ENCODE measurements at places on chromosomes 1 and 21.
A peak's percentile ranks its signal among the peaks of the same experiment; 100 is the strongest.

DNA sequence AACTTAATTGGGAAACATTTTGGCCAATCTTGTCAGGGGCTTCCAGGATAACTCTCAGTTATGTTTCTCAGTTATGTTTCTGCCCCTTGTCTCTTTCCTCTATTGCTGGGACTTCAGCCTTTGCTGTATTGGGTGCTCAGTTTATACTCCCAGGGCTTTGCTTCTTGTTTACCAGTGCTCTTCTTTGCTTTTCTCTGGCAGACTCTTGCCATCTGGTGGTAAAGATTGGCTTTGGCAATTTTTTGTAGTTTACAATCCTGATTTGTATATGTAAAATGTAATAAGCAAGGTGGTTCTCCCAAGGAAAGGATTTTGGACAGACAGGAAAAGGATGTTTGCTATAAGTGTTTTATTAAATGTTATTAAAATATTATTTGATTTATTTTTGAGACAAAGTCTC, 37.9 kb downstream of the FABP3 start:
- no peak for DNase-seq

DNA sequence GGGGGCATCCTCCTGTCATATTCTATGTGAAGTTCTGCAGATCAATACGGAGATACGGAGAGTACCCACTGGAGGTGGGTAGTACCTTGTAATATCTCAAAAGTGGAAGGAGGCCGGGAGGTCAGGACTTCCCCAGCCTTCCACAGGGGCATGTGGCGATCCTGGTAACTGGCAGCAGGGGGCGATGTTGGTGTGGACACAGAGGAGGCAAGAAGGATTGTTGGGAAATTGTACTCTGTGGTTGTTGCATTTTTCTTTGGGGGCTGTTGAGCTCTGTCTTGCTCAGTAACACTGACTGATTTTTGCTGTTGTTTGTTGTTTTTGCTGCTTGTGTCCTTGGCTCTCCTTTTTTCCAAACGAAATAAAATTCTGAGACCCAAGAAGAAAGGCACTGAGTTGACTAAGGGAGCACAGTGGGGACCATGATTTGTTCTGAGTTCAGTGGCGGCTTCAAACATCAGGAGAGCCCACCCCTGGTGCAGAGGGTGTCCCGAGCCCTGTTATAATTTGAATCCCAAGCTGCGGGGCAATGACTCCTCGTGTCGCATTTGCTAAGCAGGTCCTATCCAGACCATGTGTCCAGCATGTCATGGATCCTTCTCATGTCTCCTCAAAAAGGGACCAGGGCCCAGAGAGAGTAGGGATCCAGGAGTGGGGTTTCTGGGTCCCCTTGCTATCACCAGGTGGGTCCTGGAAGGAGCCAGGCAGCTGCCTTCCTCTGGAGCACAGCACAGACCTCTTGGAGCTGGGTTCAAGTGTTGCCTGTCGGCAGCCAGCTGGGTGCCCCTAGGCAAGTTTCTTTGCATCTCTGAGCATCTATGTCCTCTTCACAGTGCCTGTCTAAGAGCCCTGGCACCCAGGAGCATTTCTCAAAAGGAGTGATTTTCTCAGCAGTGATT, 22.8 kb downstream of the LHX4 start:
- peak; percentile 87 for DNase-seq

GRCh38 chr21:36223451-36223850, 66.8 kb downstream of the DOP1B start:
- no peak for DNase-seq

- DNase-seq: no peak
Measured at GRCh38 chr1:220347654-220348175, 75.5 kb upstream of the RAB3GAP2 start.

DNA sequence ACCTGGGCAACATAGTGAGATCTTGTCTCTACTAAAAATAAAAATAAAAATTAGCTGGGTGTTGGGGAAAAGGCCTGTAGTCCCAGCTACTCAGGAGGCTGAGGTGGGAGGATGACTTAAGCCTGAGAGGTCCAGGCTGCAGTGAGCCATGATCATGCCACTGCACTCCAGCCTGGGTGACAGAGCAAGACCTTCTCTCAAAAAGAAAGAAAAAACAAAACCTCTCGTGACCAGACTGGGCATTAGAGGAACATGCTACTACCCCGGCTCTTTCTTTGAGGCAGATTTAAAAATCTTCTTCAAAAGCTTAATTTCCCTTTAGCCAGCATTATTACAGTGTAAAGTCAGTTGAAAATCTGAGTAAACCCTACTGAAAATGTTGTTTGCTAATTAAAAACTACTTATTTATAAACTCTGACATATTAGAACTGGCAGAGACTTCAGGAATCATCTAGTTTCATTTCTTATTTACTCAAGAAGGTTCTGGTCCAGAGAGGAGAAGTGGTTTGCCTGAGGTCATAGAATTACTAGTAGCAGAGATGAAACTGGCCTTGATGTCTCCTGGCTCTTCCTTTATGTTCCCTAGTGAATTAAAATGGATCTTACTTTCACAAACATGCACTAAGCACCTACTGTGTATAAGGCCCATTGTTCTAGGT, 11.6 kb upstream of the ELAVL4 start:
- DNase-seq: no peak

DNA sequence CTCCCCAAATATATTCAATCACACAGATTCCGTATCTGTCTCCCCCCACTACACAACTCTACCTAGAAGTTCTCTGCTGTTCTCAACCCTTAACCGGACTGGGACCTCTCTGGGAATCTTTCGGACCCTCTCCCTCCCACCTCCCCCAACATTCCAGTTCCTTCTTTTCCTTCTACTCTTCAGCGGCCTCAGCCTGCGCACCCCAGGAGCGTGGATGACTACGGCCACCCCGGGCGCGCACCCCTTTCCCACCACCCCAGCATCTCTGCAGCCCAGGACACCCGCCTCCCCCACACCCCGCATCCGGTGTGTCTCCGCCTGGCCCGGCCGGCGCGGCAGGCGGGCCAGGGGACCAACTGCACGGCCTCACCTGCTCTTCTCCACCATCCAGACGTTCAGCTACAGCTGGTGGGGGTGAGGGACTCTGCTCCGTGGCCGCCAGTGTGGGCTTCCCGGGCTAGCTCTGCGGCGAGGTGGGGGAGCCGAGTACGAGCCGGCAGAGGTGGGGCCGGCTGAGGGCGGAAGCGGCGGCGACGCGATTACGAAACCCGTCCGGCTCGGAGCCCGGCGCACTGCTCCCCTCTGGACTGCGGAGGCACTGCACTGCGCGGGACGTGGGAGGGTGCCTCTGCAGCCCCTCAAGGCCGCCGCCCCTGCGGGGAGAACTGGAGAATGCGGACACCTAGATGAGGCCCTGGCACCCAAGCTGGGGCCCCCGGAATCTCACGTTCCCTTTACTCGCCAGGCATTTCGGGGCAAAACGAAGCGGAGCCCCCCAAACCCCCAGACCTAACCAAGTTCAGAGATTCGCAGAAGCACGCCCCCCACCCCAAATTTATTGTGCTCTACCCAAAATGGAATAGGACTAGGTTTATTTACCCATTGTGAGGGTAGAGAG, at the start of gene CDC42SE1:
TSS of gene CDC42SE1 (minus strand) at position 514 of the 898 bp plus-strand sequence. CDS start 3,892 bp downstream, outside the sequence.
- peak; percentile 93 for DNase-seq

- DNase-seq: no peak
Measured at GRCh38 chr1:158121604-158122254, 59.0 kb upstream of the CD1D start.

DNA sequence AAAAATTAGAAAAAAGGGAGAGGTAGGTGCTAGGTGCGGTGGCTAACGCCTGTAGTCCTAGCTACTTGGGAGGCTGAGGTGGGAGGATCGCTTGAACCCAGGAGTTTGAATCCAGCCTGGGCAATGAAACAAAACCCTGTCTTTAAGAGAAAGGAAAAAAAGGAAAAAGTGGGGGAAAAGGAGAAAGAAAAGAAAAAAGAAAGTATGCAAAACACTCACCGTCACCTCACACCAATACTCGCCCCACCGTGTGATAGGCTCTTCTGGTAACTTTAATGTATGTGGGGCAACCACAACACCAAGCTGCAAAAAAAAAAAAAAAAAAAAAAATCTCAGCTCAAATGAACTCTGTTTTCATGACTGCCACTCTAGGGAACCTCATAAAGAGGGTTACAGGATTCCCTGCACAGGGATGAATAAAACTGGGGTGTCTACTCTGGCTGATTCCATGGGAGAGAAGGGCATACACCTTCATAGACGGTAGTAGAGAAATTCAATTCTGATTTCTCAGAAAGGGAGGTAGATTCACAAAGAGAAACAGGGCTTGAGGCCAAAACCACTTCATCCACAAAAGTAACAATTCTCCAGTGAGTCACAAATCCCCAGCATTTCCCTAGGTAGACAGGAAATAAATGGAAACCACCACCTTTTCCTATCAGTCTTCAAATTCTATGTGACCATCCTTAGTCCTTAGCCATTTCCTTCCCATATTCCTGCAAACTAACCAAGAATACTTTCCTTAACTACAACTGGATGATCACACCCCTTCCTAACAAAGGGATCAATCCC, 2.5 kb downstream of the MRPL9 start:
- DNase-seq: no peak

DNA sequence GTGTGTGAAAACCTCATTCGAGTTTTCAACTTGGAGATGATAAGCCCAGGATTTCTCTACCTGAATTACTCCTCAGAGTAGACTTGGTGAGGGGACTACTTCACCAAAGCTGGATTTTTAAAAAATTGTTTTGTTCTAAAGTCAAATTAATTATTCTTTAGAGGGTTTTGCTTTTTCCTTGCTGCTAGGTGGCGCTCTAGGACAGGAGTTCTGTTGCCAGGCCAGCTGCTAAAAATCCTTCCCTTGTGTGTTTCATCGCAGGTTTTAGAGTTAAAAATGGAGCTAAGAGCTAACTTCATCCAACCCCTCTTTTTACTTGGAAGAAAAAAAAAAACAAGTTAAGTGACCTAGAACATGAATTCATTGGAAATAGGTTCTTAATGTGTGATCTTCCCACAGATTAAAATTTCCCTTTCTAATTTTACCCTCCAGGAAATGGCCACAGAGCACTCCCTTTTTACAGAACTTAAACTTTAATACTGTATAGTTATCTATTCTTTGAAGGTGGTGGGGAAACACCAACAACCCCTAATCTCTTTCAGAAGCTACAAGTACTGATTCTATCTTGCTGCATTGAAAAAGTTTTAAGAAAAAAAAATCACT, 36.7 kb upstream of the FAM163A start:
- peak; percentile 77 for DNase-seq

DNA sequence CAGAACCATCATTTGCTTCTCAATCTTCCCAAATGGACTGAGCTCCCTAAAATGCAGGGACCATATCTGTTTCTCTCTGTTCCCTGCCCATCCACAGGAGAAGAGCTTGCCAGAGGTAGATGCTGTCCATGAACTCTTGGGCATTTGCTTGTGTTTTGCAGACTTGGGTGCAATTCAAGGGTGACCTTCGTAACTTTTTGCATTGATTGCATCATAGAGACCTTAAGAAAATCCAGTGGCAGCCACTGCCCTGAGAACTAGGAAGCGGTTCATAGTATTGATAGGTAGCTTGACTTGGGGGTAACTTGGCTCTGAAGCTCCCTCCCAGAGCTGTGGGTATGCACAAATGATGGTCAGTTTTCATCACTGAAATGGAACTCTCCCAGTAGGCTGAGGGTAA, 34.3 kb upstream of the EDEM3 start:
- DNase-seq: no peak

DNA sequence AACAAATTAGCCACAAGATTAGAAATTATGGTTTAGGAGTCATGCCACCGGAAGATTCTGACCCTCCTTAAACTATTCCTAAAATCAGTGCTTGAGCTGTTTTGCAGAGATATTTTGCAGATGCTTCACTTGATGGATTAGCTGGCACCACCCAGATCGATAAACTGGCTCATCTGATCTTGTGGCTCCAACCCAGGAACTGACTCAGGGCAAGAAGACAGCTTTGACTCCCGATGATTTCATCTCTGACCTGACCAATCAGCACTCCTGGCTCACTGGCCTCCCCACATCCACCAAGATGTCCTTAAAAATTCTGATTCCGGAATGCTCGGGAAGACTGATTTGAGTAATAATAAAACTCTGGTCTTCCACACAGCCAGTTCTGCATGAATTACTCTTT, 221.6 kb downstream of the RHOU start:
- no peak for DNase-seq

GRCh38 chr1:6545276-6546112, 8.8 kb downstream of the NOL9 start:
- DNase-seq: no peak

- no peak for DNase-seq
Measured at GRCh38 chr1:112563341-112563740, 54.6 kb downstream of the WNT2B start.

GRCh38 chr1:243354511-243355153, 98.8 kb downstream of the SDCCAG8 start:
- no peak for DNase-seq

- DNase-seq: no peak
Measured at GRCh38 chr1:227854189-227854588, 38.7 kb downstream of the PRSS38 start.

DNA sequence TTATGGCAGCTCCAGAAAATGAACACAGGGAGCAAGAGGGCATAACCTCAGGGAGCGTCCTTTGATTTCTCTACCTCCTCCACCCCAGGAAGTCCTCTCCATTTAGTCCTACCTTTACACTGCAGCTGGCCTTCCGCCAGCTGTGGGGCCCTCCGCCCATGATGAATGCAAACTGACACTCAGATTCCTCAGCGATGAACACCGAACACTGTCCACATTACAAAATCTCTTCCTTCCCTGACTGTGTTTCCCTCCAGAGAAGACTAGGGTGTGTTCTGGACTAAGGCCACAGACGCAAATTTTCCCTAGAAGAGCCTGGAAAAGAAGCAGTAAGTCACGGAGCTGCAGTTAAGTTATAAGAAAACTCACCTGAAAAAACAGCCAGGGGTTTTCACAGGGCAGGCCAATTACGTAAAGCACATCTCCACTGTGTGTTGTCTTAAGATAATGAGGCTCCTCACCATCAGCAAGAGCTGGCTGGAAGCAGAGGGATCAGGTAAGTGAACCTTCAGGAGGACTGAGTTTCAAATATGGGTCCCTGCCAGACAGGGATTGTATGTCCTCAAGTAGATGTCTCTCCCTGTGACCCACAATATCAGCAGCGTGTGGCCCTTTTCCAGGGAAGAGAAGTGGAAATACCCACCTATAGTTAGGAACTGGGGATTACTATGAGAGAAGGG, 46.3 kb upstream of the ATP1B1 start:
- DNase-seq: no peak
